ENCODE measurements at places on chromosomes 3 and 15.

GRCh38 chr15:52485290-52485689 lies 43.4 kb downstream of the MYO5A start:
- DNase-seq = no peak

GRCh38 chr15:67095912-67096311 lies 30.5 kb downstream of the SMAD3 start:
- no peak for DNase-seq

DNA sequence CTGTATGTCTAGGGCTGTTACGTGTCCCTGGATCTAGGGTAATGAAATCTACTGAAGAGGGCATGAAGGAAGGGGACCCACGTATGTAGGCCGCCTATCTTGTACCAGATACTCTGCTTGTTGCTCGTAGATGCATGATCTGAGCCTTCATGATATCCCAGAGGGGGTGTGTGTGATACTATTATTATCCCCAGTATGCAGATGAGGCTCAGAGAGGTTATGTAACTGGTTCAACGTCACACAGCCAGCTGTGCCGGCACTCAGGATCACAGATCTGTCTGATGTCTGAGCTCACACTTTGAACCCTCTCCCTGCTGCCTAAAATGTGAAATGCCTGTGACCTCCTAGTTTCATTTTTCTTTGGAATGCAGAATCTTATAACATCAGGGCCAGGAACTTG lies 36.2 kb upstream of the SEC13 start:
- no peak for DNase-seq

DNA sequence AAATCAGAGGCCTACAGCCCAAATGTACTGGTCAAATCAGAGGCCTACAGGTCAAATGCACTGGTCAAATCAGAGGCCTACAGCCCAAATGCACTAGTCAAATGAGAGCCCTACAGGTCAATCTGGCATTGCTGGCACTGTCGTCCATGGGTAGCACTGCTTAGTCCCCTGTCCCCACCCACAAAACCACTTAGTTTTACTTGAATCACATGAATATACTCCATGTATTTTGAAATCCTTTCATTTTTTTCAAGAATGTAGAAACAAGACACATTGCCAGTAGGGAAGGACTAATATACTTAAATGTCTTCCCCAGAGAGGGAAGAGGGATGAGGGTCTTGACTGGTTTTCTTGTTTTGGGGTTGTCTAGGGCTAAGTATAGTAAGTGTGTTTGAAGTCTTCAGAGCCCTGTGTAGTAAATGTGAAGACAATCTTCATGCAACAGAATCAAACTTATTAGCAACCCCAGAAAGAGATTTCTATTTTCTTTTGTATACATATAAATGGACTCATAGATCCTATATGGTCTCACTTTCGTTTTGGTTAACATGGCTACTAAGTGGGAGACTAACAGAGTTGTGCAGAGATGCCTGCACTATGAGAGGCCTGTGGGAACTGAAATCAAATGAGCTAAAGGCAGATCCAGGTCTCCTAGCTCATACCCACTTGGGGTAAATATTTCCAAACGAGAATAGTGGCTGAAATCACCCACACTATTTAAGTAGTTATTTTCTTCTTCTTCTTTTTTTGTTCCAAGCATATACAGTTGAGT lies 38.3 kb upstream of the DCUN1D1 start:
- DNase-seq = no peak

DNA sequence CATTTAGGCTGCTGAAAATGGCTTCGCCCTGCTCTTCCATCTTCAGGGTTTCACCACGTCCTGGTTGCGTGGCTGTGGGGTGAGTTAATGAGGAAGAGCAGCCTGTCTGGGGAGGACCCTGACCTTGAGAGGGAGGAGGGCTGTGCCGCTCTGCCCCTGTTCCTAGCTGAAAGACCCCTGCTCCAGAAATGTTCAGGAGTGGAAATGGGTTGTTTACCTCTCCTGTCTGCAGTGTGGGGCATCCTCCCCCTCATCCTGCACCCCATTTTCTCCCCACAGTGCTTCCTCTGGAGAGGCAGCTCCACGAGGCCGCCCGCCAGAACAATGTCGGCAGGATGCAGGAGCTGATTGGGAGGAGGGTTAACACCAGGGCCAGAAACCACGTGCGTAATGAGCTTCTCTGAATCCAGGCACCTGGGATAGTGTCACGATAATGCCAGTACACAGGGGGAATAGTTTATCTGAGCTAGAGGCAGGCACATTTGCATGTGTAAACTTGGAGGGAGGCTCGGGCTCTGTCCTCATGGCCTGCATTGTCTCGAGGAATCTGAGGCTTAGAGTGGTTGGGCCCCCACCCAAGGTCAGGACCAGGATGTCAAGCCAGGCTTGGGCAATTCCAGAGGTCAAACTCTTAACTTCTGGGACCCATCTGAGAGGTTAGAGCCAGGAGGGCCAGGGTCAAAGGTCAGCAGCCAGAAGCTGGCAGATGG lies 4.0 kb downstream of the ANKDD1A start:
- DNase-seq = no peak

- DNase-seq = no peak
Observed at GRCh38 chr15:100090411-100090810, 251.4 kb downstream of the ADAMTS17 start.

GRCh38 chr15:47991357-47991756 lies 129.4 kb upstream of the SLC24A5 start:
- DNase-seq = no peak

- no peak for DNase-seq
Observed at GRCh38 chr3:24604215-24604614, 109.6 kb upstream of the THRB start.

DNA sequence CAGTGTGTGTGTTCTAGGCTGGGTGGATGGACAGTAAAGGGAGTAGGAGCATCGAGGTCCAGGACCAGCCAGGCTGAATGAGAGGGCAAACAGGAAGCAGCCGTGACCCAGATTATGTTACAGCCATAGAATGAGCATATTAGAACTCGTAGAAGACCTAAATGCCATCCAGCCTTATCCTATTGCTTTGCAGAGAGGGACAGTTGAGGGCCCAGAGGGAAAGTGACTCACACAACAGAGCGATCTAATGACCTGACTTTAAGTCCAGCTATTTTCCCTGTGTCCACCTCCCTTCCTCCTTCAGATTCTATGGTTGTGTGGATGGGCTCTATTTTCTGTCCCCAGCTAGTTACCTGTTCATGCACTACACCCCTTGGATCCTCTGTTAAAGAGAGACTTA lies 634.1 kb upstream of the TBL1XR1 start:
- DNase-seq = no peak
